Activated CD4-positive, alpha-beta T cell treated with anti-CD3 and anti-CD28 coated beads, Interleukin-2, amount 50 U/mL, for 1 hour (primary cell): ENCODE measurements at places on chromosomes 3 and 15.

DNA sequence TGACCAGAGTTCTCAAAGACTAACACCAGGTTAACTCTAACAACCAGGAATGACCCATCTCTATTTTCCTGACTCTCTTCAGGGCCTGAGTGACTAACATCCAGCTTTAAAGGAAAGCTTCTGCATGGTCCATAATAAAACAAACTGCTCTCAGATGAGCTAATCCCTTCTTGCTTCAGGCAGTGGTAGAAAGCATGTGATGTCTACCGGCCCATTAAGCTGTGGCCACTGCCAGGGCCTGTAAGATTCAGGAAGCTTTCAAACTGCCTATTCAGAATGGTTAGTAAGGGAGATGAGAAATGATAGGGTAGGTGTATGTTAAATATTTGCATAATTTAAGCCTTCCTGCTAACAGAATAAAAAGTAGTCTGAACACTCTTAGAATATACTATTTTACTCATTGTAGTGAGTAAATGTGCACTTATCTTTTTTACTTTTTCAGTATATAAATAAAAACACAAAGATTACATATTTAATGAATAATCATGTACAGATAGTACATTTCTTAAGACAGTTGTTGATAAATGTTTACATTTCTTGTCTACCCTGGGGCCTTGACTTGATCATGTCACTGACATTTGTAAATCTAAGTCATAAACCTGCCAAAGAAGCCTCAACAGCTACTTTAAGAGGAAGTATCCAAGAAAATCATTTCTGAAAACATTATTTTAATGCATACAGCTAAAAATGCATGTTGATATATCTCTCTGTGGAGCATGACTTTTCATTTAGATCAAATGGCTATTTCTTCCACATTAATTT lies 222.0 kb downstream of the MCTP2 start:
- DNase-seq, result no peak

DNA sequence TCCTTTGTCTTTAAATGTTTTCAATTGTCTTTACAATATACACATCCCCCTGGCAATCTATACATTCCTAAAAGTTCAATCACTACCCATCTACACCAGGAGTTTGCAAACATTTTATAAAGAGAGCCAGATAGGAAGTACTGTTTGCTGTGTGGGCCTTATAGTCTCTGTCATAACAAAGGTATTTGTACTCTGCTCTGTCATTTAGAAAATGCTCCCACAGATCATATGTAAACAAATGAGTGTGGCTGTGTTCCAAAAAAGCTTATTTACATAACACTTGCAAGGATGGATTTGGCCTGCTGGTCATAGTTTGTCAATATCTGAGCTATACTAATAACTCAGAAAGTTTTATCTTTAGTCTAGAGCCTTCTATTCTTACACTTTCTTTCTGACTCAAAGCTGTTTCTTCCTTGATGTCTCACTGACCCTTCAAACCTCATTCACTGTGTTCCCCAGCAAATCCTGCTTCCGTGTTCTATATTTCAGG lies 511.9 kb downstream of the GBE1 start:
- DNase-seq, result no peak

- DNase-seq, result no peak
Observed at GRCh38 chr15:35784745-35785144, 238.8 kb upstream of the DPH6 start.

- peak; percentile 33 for DNase-seq
Observed at GRCh38 chr15:74302821-74303359, 64.6 kb downstream of the CYP11A1 start.

DNA sequence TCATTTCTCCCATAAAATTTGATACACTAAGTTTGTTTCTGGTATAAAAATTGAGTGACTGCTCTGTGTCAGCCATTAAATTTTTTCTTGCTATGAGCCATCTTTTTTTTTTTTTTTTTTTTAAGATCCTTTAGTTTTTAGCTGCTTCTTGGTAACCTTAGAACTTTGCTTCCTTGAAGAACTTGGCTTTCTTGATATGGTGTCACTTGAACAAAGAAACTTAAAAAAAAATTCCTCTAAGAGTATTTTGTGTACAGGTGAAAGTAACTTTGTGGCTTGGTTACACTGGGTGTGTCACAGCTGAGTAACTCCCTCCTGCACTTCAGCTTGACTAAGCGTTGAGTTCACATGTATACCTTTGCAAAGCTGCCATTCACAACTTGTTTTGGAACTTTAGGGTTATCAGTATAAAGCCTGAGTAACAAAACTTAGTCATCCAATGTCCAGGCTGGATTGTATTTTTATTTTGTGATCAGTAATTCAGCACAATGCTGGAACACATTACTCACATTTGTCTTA lies 6.5 kb downstream of the CHD2 start:
- peak; percentile 45 for DNase-seq

- DNase-seq, result no peak
Observed at GRCh38 chr3:72155391-72156064, 370.6 kb upstream of the PROK2 start.

GRCh38 chr15:52506549-52506948 lies 22.1 kb downstream of the MYO5A start:
- DNase-seq, result no peak

DNA sequence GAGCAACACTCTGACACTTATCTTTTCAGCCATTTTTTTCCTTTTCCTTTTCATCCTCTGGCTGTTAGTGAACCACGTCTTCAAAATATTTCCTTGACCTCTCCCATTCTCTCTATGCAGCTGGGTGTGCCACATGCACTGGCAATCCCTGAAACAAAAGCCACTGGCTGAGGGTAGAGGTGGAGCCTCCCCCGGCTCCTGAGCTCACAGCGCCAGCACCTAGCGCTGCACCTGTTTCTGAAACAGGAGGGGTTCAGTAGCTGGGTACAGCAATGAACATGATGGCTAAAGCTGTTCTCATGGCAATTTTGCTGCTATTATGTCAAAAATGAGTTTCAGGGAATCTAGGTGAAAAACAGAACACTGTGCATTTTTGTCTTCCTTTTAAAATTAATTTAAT lies 314.7 kb upstream of the ATP10A start:
- no peak for DNase-seq

DNA sequence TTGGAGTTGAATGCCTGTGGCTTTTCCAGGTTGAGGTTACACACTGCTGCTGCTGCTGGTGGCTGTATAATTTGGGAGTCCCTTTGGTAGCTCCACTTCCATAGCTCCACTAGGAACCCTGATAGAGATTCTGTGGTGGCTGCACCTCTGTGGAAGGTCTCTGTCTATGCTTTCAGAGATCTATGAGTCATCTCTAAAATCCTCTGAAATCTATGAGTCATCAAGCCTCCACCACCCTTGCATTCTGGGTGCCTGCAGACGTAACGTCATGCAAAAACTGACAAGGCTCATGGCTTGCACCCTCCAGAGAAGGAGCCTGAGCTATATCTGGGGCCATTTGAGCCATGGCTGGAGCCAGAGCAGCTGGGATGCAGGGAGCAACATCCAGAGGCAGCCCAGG lies 1037.0 kb upstream of the CFAP20DC start:
- no peak for DNase-seq

DNA sequence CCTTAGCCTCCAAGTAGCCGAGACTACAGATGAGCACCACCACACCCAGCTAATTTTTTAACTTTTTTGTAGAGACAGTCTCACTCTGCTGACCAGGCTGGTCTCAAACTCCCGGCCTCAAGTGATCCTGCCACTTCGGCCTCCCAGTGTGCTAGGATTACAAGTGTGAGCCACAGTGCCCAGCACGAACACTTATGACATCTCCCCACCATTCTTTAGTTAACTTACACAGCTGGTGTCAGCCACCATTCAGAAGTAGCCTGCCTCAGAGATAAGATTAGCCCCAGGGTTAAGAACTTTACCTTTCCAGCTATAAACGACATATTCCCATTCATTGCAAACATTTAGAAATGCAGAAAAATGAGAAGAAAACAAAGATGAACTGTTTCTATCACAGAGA lies 58.2 kb downstream of the TRPM7 start:
- no peak for DNase-seq

DNA sequence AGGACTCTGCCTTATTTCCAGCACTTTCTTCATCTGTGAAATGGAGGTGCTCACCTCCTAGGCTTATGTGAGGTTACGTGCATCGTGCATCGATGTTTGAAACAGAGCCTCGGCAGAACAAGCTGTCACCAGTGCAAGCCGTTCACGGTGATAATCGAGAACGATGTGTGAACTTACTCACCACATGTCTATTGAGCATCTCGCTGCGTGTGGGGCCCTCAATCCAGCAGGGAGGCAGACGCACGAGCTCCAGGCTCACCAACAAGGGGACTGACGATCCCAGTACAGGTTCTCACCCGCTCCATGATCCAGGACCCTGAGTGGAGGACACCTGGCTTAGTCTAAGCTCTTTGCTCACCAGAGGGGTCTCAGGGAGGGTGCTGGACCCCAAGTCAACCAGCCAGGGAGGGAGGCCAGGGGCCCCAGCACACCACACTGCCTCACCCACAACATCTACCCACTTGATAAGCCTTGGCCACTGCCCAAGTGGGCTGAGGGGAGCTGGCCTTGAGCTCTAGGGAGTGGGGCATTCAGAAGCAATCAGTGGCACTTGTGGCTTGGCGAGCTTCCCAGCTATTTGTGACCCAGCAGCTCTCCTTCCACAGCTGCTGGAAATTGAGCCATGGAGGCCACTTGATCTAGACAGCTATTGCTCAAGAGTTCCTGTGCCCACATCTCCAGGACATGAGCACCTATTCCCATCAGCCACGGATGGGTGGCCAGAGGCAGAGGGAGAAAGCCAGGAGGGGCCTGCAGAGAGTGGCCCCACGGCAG lies 34.4 kb upstream of the SLC6A1 start:
- DNase-seq, result no peak

GRCh38 chr3:84962415-84962814 lies 3.6 kb downstream of the CADM2 start:
- no peak for DNase-seq

DNA sequence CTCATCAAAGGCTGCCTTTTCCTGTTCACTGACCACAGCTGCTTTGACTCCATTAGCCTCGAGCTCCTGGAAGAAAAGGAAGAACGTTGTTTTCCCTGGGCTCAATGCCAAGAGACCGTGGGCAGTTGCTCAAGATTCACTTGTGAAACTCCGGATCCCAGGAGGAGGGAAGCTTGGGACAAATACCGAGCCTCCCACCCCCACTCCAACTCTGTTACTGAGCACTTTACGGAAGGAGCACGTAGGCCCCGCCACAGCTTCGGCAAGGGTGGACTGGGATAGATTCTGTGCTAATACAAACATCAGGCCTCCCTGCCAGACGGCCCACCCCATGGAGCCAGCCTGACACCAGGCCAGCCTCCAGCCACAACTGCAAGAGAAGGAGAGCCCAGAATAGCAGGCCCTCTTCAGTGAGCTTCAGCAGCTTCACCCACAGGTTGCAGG lies 10.8 kb upstream of the FANCD2 start:
- no peak for DNase-seq

- DNase-seq, result no peak
Observed at GRCh38 chr3:131694376-131694775, 191.6 kb upstream of the MRPL3 start.

GRCh38 chr3:189143771-189144170 lies 28.0 kb upstream of the TPRG1 start:
- no peak for DNase-seq

- no peak for DNase-seq
Observed at GRCh38 chr3:167872941-167873340, 137.4 kb downstream of the SERPINI1 start.

DNA sequence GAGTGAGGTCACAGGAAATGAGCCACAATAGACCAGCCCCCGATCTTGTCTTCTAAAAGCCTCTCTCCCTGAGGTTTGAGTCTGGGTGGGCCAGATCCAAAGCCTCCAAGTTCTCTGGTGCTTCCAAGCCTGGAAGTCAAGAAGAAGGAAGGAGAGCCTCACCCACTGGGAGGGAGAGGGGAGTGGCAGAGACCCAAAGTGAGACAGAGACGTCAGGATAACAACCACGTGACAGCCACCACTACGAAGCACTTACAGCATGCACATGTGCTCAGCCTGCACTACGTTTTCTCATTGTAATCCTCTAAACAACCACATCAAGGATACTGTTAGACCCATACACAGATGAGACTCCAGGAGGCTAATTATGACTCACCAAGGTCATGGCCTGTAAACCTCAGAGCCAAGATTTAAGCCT lies 197.3 kb upstream of the LINGO1 start:
- DNase-seq, result no peak

DNA sequence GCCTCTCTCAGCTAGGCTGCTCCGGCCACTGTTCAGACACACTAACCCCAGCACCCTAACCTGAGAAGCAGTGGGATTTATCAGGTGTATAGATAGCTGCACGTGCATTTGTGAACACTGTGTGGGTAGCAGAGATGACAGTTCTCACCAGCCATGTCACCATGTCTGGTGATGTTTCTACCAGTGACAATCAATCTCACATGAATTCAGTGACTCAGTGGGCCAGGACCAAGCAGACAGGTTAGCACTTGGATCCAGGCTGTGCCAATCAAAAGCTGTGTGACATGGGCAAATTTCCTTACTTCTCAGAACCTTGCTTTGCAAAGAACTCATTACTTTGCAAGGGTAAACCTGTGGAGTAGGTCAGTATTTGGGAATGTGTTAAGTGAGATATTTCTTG lies 65.3 kb upstream of the GATM start:
- no peak for DNase-seq

DNA sequence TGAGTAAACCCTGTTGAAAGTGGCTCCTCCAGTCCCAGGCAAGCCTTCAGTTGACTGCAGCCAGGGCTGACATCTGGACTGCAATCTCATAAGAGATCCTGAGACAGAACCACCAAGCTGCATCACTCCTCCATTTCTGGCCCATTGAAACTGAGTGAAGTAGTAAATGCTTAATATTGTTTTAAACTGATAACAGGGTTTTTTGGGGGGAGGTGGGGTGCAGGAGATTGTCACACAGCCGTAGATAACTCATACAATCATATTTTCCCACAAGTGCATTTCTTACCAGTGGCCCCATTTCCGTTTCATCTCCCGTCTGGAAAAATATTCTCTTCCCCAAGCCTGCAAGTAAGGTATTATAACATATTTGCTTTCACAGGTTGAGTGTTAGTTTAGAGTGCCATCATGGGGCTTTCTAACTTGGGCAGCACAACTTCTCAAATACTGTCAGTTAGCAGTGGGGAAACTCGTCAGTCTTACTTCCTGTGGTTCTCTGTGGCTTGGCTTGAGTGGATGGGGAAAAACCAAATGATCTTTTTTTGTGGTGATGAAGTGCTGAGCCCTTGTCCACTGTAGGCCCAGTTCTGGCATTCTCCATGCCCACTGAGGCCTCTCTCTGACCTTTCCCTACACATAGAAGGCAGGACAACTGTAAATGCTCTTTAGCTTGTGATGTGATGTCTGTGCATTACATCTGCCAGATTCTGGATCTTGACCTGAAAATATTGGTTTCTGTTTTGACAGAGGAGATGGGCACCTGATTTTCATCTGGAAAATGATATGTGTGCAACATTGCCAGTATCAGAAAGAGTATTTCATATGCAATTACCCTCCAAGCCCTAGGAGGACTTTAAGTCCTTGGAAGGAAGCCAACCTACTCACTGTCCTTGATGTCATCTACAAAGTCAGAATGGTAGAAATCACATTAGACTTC lies 90.1 kb upstream of the BHLHE40 start:
- DNase-seq, result no peak

DNA sequence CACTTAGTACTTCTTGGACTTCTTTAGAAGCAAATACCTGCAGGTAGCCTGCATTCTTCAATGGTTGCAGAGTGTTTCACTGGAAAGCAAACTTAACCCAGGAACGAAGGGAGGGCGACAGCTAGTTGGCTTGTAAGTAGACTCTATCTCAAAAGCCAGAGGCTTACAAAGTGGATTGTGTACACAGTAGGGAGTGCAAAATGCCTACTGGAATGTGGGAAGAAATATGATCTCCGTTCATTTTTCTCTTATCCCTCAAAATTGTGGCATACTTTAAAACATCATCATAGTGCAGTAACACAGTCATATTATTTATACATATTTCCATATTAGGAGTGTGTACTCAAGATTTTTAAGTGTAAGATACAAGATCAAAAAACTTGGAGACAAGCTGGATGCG lies 155.7 kb downstream of the LIPC start:
- DNase-seq, result no peak
